CD4-positive, alpha-beta memory T cell (primary cell): ENCODE measurements at places on chromosomes 4 and X. TPM values are rescaled to one million over a fixed set of nuclear protein-coding genes. Genes with fewer than 3 reads are reported as not detected.

Gene CLIC2
- 0.28 TPM for total RNA-seq

Gene GLUD2
- total RNA-seq, result 0.53 TPM

Gene SHOX
- not detected for total RNA-seq

Gene GC
- not detected for total RNA-seq

Gene RP2
- total RNA-seq, result 7.1 TPM

Gene ZFP42
- total RNA-seq, result not detected

Gene IBSP
- not detected for total RNA-seq

Gene WDR17
- 0.42 TPM for total RNA-seq

DNA sequence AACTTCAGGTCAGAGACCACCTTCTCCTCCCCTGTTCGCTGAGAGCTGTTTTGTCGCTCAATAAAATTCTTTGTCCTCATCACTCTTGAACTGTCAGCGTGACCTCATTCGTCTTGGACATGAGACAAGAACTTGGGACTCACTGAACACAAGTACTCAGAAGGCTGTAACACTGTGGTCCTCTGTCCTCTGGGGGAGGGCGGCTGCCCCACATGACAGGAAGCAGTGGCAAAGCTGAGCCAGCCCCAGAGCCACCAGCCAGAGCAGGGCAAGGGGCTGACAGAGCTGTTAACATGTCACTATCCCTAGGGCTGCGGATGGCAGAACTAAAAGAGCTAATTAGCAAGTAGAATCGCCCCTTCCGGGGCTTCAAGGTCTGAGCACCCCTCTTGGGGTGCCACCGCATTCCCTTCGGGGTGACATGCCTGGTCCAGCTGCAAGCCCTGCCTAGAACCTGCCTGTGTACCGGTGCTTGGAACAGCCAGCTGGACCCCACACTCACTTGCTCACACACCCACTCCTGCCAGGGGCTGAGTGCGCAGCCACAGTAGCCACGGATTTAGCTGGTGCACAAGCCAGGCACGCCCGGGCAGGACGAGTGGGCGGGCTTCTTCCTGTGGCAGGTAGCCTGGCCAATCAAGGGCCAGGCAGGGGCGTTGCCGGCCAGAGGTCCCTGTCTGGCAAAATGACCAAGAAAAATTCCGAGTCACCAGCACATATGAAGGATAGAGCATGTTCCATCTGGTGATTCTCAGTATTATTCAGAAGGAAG lies 648.6 kb upstream of the AGA start:
- no peak for DNase-seq

DNA sequence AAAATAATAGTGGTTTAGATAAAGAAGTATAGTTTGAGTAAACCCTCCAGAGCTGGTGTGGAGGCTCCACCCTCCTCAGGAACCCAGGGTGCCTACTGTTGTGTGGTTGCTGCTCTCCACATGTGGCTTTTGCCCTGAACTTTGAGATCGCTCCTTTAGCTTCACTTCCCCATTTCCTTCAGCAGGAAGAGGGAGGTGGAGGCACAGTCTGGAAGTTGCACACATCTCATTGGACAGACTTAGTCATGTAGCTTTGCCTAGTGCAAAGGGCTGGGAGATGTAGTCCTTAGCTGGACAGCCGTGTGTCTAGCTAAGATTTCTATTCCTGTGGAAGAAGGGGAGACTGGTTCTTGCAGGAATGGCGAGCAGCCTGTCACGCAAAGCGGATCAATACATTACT lies 37.9 kb downstream of the RGS12 start:
- DNase-seq, result no peak

GRCh38 chr4:114694770-114695169 lies 96.2 kb downstream of the UGT8 start:
- peak; percentile 6 for DNase-seq

GRCh38 chrX:57286507-57287251 lies at the start of gene FAAH2:
TSS of gene FAAH2 (plus strand) at chrX:57286706. CDS start at chrX:57286826, 120 bp downstream.
- peak; percentile 78 for DNase-seq

DNA sequence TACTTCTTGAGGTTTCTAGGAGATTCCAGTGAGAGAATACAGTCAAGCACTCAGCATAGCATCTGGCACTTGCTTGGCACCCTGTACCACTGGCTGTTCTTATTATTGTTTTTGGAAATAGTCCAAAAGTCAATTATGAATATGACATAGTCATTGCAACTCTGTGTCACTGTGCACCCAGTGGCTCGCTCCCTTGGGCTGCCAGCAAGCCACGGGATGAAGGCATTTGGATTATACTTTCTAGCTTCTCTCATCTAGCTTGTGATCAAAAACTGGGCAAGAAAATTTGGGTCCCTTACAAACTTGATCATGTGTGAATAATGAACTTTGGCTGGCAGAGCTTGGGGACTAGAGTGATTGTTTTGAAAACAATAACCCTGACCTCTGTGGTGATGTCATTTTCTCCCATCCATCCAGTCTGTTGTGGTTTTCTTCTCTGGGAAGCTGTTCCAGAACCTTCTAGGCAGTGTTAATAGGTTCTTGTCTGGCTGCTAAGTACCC lies 32.7 kb upstream of the LIMCH1 start:
- no peak for DNase-seq

DNA sequence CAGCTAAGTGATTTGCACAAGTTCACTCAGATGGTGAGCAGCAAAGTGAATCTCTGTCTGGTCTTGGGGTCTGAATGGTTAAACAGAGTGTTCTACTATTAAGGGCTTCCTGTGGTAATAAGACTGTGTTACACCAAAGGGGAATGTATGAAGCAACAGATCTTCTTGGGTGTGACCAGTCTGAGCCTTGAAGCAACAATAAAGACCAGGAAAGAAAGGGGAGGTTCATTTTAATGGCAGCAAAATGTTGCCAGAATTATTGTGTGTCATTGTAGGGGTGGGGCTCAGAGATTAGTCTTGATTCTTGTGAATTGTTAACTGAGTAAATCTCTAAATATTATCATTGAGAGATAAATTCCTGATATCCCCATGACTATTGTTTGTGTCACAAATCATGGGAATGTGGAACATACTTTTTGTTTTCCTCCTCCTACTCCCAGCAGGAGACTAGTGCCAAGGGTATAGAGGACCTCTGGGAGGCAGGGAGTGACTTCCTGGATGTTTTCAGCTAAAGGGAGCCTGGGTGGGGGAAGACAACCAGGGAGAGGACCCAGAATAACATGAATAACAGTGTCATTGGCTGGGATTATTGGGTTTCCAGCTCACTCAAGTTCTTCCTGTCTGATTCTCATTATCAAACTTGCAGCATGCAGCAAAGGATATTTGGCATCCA lies 141.4 kb upstream of the PAK3 start:
- no peak for DNase-seq

DNA sequence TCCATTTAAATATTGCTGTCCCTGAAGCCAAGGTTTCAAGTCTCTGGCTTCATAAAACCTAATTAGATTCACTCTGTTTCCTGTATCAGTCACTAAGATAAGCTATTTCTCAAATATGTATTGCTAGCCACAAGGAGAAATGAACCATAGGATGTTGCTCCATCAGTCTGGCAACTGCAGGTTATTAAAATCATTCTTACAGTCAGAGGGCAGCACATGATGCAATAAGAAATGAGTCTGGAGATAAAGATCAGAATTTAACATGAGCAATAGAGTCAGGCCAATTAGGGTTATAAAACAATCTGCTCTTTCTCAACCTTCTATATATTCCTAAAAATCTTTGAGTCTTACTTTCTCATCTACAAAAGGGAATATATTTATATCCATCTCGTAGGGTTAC lies 7.2 kb downstream of the PRKG2 start:
- no peak for DNase-seq

- DNase-seq, result no peak
These were observed 11.9 kb upstream of the CAPN6 start for GRCh38 chrX:111282139-111282538.

DNA sequence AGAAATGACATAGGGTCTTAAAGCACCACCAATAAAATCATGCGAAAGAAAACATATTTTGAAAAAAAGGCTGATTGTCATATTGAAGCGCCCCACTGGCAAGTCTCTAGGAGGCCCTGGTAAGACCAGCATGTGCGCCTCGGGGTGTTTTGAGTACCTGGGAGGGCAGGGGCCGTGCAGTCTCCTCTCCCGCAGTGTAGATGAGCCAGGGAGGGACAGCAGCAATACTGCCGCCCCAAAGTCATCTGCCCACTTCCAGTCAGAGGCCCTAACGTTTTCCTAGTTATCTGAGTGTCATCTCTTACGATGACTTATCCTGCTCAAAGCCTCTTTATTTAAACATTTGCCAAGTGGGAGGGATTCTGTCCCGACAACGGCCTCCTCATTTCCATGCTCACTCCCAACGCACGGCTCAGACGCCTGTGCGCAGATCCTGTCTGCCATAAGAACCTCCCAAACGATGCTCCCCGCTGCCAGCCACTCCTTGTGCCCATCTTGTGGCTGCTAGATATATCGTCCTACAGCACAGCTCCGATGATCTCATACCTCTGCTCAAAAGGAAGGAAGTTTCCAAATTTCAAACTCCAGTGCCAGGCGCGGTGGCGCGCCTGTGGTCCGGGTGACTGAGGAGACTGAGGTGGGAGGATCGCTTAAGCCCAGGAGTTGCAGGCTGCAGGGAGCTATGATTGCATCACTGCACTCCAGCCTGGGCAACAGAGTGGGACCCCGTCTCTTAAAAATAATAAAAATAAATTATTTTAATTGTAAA lies 17.2 kb upstream of the SCRG1 start:
- DNase-seq, result no peak

DNA sequence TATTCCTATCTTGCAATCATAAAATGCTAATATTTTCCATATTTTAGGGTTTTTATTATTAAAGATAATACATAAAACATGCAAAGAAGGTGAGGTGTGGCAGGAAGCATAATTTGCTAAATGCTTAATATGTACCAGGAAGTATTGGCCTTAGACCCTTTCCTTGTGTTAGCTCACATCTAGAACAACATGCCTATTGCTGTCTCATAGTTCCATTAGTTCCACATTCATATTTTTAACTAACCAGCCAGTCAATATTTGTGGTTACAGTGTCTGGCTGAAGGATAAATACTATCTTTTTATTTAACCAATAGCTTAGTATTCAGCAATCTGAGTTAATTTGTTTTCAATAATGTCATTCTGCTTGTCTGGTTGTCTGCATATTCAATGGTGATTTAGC lies 432.6 kb downstream of the INPP4B start:
- DNase-seq, result no peak

- no peak for DNase-seq
These were observed 73.0 kb upstream of the ANXA3 start for GRCh38 chr4:78478523-78478922.

- no peak for DNase-seq
These were observed 300.9 kb upstream of the HS3ST1 start for GRCh38 chr4:11729548-11729947.

DNA sequence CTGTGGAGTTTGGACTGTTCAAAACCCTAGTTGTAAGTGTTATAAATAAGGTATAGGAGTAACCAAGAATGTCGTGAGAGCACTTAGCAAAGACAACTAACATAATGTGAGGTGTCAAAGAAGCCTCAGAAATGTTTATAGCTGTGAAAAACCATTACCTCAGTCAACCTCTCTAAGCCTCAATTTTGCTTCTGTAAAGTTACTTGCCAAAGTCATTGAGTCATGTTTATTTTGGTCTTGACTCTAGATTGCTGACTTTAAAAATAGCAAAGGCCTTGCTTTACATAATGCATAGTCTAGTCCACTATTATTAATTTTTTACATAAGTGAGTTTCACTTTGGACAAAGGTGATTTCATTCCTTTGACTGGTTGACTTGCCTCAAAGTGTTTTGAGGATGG lies 257.6 kb upstream of the CXXC4 start:
- no peak for DNase-seq

DNA sequence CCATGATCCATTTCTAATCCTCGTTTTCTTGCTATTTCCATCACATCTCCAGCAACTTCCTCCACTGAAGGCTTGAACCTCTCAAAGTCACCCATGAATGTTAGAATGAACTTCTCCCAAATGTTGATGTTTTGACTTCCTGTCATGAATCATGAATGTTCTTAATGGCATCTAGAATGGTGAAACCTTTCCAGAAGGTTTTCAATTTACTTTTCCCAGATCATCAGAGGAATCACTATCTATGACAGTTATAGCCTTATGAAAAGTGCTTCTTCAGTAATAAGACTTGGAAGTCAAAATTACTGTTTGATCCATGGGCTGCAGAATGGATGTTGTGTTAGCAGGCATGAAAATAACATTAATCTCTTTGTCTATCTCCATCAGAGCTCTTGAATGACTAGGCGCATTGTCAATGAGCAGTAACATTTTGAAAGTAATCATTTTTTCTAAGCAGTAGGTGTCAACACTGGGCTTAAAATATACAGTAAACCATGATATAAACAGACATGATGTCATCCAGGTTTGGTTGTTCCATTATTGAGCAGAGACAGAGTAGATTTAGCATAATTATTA lies 268.2 kb downstream of the KCNIP4 start:
- no peak for DNase-seq

DNA sequence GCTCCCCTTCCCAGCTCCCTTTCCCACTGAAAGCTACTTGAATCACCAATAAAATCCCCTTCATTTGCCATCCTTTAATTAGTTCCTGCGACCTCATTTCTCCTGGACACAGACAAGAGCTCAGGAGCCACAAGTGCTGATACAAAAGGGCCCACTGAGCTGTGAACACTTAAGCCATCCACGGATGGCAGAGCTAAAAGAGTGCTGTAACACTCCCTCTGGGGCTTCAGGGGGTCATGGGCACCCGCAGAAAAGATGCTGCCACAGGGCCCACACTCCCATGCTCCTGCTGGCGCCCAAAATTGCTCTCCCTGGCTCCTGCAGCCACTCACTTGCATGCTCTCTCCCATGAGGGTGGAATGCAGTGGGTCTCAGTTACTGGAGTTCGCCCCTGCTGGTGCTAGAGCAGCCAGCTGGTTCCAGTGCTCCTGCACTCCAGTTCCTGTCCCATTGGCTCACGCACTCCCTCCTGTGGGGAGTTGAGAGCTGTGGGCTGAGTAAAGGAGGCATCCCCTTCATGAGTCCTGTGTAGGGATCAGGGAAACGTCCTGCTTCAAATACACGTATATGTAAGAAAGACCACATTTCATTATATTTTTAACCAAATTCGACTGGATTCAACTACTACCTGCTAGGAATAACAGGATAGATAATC lies 1291.0 kb downstream of the ARAP2 start:
- no peak for DNase-seq

DNA sequence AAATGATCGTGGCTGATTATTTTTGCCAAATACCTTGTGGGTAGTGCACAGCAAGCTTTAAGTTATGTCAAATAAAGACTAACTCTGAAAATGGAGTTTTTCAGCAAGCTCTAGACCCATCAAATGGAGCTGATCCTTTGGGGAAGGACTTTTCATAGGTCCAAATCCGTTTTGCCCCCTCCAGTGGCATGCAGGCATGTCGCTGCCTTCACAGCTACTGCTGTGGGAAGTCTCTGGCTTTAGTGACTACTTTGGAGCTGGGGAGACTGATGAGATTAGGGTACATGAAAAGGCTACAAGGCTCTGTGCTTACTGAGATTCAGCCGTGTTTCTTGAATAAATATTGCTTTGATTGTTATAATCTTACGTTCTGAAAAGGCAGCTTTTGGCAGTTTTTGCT lies 106.6 kb upstream of the HS3ST1 start:
- DNase-seq, result no peak

DNA sequence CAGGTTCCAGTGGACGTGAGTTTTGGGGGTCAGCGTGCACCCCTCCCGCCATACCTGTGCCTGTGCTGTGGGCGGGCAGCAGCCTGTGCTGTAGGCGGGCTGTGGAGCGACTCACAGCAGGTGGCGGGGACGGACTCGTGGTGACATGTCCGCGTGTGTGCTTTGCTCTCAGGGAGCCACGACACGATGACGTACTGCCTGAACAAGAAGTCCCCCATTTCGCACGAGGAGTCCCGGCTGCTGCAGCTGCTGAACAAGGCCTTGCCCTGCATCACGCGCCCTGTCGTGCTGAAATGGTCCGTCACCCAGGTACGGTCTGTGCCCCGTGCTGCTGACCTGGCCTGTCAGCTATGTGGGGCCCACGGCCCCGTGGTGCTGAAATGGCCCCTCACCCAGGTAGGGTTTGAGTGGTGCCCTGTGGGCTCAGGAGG lies 7.4 kb downstream of the PLCXD1 start:
- DNase-seq, result no peak
